Endothelial cell (in vitro differentiated cells): ENCODE measurements at places on chromosomes 12 and 14.
A peak's percentile ranks its signal among the peaks of the same experiment; 100 is the strongest.

GRCh38 chr12:17818931-17819330 lies 271.1 kb downstream of the RERGL start:
- no peaks in the 10 kb centered on the region for H3K4me1 ChIP-seq
- H3K36me3 ChIP-seq, result no peaks in the 10 kb centered on the region
- H3K4me3 ChIP-seq, result no peak overlapping the region
- peaks cover 5% of the 10 kb centered on the region for H3K27me3 ChIP-seq
- DNase-seq, result no peak
- no peak overlapping the region for H3K27ac ChIP-seq

GRCh38 chr14:104567141-104567956 lies 12.2 kb upstream of the C14orf180 start:
- H3K27me3 ChIP-seq, result peaks cover 8% of the 10 kb centered on the region
- DNase-seq, result no peak
- no peak overlapping the region for H3K27ac ChIP-seq
- no peaks in the 10 kb centered on the region for H3K4me1 ChIP-seq

- peaks cover 1% of the 10 kb centered on the region for H3K27me3 ChIP-seq
- H3K27ac ChIP-seq, result no peak overlapping the region
- no peaks in the 10 kb centered on the region for H3K36me3 ChIP-seq
- H3K4me3 ChIP-seq, result no peak overlapping the region
- DNase-seq, result no peak
These were observed 215.6 kb upstream of the DDHD1 start for GRCh38 chr14:53368711-53369201.

- DNase-seq, result no peak
These were observed 1047.5 kb upstream of the FLRT2 start for GRCh38 chr14:84482256-84483071.

DNA sequence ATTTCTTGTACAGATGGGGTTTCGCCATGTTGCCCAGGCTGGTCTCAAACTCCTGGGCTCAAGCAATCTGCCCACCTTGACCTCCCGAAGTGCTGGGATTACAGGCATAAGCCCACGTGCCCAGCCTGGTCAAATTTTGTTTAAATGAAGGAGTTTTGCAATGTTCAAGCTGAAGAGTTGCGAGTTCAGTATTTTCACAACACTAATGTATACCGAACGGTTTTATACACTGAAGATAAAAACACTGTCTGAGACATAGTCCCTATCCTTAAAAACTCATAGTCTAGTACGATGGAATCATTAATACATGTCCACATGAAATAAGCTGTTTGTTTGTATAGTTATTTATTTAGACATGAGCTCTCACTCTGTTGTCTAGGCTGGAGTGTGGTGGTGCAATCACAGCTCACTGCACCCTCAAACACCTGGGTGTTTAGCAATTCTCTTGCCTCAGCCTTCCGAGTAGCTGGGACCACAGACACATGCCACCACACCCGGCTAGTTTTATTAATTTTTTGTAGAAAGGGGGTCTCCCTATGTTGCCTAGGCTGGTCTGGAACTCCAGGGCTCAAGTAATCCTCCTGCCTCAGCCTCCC lies 15.4 kb downstream of the TRAPPC6B start:
- no peak for DNase-seq
- H3K36me3 ChIP-seq, result peaks cover 13% of the 10 kb centered on the region
- H3K4me3 ChIP-seq, result no peak overlapping the region
- H3K27ac ChIP-seq, result no peak overlapping the region

GRCh38 chr14:50775357-50775756 lies 55.6 kb downstream of the NIN start:
- no peak for DNase-seq
- no peaks in the 10 kb centered on the region for H3K27me3 ChIP-seq
- H3K4me3 ChIP-seq, result no peak overlapping the region
- H3K27ac ChIP-seq, result no peak overlapping the region

DNA sequence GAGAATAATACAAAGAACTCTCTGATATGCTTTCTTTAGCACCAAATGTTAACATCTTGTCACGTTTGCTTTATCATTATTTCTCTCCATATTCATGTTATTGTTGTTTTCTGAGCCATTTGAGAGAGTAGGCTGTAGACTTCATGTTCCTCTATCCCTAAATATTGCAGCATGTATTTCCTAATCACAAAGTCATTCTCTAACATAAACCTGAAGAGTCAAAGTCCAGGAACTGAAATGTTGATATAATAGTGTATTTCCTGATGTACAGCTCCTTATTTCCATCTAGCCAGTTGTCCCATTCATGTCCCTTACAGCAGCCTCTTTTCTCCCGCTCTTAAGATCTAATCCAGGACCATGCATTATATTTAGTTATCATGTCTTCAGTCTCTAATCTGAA lies 72.8 kb downstream of the SPATS2 start:
- H3K27ac ChIP-seq, result no peak overlapping the region
- H3K4me3 ChIP-seq, result no peak overlapping the region

- no peak for DNase-seq
- H3K4me1 ChIP-seq, result no peaks in the 10 kb centered on the region
- no peak overlapping the region for H3K27ac ChIP-seq
- no peak overlapping the region for H3K4me3 ChIP-seq
These were observed 146.6 kb upstream of the PLEKHG7 start for GRCh38 chr12:92556141-92556540.

- no peak overlapping the region for H3K4me3 ChIP-seq
- no peak for DNase-seq
- H3K36me3 ChIP-seq, result peaks cover 12% of the 10 kb centered on the region
- H3K27me3 ChIP-seq, result peaks cover 13% of the 10 kb centered on the region
- no peaks in the 10 kb centered on the region for H3K4me1 ChIP-seq
- H3K27ac ChIP-seq, result no peak overlapping the region
These were observed 186.2 kb upstream of the C14orf180 start for GRCh38 chr14:104393199-104393897.

- no peak overlapping the region for H3K4me3 ChIP-seq
- no peaks in the 10 kb centered on the region for H3K27me3 ChIP-seq
- peaks cover 3% of the 10 kb centered on the region for H3K4me1 ChIP-seq
- DNase-seq, result peak; percentile 46
These were observed 136.4 kb upstream of the USP15 start for GRCh38 chr12:62123721-62124203.

GRCh38 chr12:75922944-75923642 lies 108.5 kb downstream of the PHLDA1 start:
- H3K27me3 ChIP-seq, result peaks cover 10% of the 10 kb centered on the region
- H3K4me1 ChIP-seq, result peaks cover 2% of the 10 kb centered on the region
- DNase-seq, result no peak
- H3K27ac ChIP-seq, result no peak overlapping the region

DNA sequence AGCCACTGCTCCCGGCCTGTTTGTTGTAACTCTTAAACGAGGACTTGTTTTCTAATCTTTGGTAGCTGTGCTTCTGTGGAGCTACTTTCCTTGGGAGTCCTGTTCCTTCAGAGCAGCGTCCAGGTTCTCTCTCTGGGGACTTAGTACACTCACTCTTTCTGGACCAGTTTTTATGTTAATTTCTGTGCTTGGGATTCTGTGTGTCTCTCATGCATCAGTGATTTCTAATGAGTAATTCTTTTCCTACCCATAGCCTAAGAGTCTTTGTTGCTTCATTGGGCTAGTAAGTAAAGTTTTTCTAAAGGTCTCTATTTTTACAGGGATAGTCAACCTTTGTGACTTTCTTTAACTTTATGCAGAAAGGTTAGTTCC lies 289.3 kb downstream of the FBXL14 start:
- DNase-seq, result no peak
- H3K4me3 ChIP-seq, result no peak overlapping the region
- H3K4me1 ChIP-seq, result no peaks in the 10 kb centered on the region

- H3K4me3 ChIP-seq, result peak overlapping the region; percentile 42
- peak overlapping the region; percentile 30 for H3K27ac ChIP-seq
- no peaks in the 10 kb centered on the region for H3K4me1 ChIP-seq
- peak; percentile 36 for DNase-seq
- H3K36me3 ChIP-seq, result peaks cover 23% of the 10 kb centered on the region
- H3K27me3 ChIP-seq, result peaks cover 15% of the 10 kb centered on the region
These were observed 45.0 kb downstream of the TRAFD1 start for GRCh38 chr12:112170376-112170775.
